ENCODE measurements at places on chromosomes 2 and 18.

DNA sequence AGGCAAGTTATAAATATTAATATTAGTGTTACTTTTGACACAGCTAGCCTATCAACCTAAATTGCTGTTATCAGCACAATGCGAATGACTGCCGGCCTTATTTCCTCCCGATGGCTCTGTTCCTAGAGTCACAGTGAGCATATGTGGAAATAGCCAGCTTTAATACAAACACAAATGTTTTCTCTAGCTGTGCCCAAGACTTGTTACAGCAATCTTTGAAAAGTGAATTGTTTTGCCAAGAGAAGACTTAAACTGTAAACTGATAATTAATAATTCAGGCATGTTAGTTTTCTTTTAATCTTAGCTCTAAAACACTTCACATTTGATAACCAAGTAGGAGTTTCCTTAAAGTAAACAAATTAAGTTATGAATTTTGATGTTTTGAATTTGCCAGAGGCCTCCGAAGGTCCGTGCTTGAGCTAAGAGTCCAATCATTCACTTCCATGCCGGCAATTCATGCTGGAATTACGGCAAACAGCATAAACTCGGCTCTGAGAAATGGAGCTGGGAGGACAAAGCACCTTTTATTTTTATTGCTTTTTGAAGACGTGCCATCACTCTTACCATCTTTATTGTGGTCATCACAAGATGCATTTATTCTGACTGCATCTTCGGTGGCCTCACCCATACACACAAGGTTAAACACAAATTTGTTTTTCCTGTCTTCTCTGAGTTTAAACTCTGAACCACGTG, 184.5 kb upstream of the CWC22 start:
- DNase-seq, result no peak

DNA sequence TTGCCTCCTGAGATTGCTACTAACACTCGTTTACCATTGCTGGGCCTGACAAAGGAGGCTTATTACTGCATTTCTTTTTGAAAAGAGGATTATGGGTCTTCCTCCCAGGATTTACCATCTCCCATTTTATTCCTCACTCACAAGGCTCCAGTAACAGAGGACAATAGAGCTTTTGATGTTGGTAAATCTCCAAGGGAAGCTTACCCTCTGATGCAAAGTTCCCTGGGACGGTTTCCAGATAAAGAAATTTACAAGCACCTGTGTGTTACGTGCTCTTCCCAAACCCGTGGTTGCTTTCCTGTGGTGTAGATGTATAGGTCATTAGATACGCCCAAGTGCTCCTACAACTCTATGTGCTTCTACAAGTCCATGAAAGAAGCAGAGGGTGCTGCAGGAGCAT, 17.1 kb downstream of the VSNL1 start:
- DNase-seq, result no peak

GRCh38 chr18:44119607-44120006, 561.1 kb upstream of the SETBP1 start:
- DNase-seq, result no peak

DNA sequence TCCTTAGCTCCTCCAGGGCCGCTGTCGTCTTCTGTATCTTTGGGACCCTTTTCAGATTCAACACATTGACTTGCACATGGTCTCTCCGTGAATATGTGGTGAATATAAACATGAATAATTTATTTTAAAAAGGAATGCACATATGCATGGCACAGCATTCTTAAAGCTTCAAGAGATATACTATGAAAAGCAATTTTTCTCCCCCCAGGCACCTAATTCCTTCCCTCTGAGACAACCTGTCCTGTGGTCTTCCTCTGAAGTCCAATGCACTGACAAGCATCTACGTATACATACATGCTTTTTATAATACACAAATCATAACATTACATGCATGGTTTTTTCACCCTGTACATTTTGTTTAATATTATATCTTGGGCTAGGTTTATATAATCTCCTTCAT, 285.1 kb downstream of the MYT1L start:
- DNase-seq, result no peak

GRCh38 chr2:216371721-216372702, at the start of gene MARCHF4:
TSS of gene MARCHF4 (minus strand) at chr2:216372483. CDS start at chr2:216370260, 2,223 bp downstream.
- peak; percentile 64 for DNase-seq

GRCh38 chr2:241887806-241888522, 18.4 kb downstream of the RTP5 start:
- no peak for DNase-seq

- no peak for DNase-seq
Observed at GRCh38 chr2:168687314-168687713, 115.1 kb upstream of the NOSTRIN start.

DNA sequence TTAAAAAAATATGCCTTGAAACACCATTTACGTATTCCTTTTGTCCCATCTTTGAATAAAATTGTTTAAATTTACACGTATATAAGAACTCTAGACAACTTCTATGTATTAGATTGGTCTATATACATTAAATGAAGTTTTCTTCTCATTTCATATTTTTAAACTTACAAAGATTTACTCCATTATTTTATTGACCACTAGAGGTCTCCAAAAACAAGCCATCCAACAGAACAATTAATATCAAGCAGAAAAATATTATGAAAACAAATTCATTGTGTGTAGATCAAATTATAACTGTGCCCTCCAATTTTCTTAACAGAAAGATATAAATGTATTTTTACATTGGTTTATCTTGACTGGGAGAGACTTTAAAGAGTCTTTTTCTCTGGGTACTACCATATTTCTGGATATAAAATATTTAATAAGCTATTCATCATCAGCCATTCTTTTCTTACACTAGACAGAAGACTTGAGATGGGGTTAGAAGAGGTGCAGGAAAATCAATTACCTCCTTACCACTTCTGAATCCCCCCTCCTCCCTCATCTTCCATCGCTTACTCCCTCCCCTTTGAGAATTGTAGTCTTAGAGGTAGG, 66.5 kb downstream of the DPP4 start:
- no peak for DNase-seq

DNA sequence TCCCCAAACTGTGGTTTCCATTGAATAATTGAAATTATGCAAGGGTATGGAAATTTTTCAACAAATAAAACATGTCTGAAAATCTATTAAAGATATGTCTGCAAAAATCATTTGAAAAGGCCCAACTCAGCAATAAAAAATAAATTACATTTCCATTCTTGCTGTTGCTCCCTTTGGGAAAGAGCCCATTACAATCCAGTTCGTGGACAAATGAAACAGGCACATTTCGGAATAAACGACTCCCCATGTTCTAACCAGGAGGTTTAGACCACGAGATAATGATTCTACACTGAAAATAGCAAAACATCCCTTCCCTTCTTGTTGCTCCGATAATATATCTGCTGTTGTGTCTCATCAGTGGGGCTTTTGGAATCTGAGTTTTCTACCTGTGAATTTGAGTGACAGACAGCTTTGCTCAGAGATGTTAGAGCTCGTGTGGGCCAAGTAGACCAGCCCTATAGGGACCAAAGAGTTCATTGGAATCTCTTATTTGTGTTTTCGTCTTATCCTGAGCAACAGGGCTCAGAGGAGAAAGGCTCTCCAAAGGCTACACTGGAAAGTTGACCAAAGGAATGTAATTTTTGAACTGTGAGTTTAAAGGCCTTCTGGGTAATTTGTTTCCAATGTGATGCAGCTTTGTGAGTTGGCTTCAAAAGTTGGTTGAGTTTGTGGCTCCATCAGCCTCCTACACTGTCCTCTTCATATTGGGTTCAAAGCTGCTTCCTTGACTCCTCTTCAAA, 119.5 kb downstream of the ACTR3 start:
- no peak for DNase-seq

DNA sequence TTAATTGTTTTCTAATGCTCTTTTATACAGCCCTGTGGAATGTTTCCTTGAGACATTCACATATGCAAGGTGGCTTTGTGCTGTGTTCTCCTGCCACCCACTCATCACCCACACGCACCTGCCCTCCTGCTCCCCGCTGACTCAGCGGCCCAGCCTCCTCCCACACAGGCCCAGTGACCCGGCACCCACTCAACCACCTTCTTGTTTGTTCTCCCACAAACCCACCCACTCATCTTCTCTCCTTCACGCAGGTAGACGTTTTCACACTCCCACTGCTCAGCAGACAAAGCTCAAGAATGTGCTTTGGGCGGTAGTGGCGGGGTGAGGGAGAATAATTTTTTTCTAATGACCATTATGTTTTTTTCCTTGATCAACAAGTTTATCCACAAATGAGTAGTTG, 28.6 kb upstream of the NEMP2 start:
- DNase-seq, result no peak

- no peak for DNase-seq
Observed at GRCh38 chr2:186714611-186715010, 20.8 kb downstream of the FAM171B start.

- no peak for DNase-seq
Observed at GRCh38 chr18:29512203-29512602, 1335.3 kb upstream of the CDH2 start.

DNA sequence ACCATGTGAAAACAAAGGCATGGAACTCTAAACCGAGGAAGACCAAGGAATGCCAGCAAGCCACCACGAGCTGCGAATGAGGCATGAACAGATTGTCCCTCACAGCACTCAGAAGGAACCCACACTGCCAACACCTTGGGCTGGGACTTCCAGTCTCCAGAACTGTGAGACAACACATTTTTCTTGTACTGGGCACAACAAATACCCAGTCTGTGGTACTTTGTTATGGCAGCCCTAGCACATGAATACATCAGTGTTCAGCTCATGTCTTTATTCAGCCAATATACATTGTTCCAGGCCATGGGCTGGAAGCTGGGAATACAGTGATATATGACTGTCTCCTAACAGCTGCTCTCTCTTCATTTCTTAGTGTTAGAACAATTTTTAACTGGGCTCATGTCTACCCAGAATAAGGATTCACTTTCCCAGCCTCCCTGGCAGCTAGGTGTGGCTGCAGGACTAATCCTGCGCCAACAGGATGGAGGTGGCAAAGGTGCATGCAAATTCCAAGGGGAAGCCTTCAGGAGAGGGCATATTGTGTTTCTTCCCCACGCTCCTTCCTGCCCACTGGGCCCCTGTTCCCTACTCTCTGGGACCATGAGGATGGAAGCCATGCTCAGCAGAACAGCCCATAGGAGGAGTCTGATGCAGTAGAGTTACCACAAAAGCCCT, 59.6 kb downstream of the STPG4 start:
- DNase-seq, result no peak

- no peak for DNase-seq
Observed at GRCh38 chr2:221200184-221200839, 371.8 kb downstream of the EPHA4 start.

DNA sequence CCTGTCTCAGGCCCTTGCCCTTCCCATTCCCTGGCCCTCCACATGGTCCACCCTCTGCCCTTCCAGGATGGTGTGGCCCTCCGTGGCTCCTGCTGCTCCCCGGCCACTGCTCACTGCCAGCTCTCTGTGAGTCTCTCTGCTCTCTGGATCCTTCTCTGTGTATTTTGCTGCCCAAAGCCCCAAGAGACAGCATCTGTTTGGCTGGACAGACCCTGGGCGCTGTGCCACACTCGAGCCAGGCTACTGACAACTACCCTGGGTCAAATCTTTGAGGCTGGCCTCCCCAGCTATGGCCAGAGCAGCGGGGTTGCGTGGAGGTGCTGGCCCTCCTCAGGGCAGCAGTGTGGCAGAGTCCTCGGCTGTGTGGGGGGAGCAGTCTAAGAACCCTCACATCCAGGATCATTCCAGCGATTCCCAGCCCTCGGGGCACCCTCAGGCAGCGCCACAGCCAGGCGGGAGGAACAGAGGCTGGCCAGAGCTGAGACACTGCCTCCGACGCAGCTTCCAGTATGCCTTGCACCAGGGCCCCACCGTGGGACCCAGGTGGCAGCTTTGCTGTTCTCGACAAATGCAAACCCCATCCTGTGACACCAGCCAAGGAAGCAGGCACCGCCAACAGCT, 139.4 kb upstream of the GLI2 start:
- no peak for DNase-seq

DNA sequence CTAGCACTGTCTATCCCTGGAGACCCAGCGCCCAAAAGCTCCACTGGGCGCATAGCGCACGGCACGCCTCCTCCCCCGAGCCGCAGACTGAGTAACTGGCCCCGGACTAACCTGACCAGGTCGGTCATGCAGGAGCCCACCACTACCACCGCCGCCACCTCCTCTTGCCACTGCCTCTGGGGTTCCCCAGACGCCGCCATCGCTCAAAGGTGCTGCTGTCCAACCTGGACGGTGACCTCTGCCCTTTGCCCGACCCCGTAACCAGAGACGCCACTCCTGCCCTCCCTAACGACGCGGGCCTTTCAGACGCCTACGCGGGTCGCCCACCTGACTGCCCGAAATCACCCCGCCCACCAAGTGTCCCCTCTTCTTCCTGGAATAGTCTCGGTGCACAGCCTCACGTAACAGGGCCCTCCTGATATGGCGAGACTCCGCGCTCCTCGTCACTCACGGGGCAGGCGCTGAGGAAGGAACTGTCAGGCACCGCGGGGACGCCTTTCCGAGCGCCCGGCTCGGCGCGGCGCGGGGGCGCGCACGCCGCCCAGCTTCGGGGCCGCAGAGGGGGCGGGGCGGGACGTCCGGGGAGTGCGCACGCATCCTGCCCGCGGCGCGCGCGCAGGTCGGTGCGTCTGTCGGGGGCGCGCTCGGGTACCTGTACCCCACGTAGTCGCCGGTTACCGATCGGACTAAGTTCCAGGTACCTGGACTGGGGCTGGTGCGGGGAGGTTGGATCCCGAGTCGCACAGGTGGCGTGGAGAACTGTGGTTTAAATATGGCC, at the start of the genes BABAM2 and RBKS:
BABAM2 (plus strand) TSS at position 584 of the 778 bp plus-strand sequence. CDS start 3,828 bp downstream, outside the sequence.
RBKS (minus strand) TSS at position 242 of the 778 bp plus-strand sequence; CDS start at position 200, 42 bp downstream.
- DNase-seq, result peak; percentile 66

- DNase-seq, result no peak
Observed at GRCh38 chr2:216700088-216700567, 4.8 kb upstream of the IGFBP5 start.

DNA sequence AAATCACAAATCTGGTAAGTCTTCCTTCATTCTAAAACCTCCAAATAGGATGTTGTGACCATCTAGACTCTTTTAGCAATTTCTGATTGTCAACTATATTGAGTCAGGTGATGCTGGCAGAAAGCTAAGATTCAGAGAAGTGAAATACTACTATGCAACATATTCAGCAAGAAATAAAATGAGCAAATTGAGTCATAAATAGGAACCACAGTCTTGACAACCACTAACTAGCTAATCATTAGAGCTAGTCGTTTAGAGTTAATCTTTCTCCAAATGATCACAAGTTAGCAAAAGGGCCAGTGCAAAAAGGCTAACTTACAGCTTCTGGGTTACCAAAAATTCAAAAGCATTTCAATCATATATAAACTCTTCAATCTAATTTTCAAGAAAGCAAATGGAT, 54.5 kb downstream of the ROCK1 start:
- no peak for DNase-seq

DNA sequence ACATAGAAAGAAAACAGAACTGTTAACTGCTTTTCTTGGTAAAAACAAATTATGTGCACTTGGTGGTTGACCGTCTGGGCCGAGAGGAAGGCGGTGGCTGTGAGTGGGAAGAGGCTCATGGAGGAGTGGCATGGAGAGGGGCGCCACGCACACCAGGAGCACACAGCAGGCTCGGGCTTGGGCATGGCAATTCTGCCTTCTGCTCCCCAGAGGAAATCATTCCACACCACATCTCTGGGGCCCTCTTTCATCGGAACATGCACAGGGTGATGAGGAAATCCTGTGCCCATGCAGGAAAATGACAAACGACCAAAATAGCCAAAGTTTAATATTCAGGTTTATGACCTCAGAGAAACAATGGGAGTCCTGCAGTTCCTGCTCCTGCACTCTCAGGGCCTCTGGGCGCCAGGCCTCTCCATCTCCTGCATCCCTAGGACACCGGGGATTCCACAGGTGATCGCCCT, 26.4 kb downstream of the WDFY1 start:
- no peak for DNase-seq

Measured in HS-27A (cell line).